ENCODE measurements at places on chromosomes 7 and 10.

DNA sequence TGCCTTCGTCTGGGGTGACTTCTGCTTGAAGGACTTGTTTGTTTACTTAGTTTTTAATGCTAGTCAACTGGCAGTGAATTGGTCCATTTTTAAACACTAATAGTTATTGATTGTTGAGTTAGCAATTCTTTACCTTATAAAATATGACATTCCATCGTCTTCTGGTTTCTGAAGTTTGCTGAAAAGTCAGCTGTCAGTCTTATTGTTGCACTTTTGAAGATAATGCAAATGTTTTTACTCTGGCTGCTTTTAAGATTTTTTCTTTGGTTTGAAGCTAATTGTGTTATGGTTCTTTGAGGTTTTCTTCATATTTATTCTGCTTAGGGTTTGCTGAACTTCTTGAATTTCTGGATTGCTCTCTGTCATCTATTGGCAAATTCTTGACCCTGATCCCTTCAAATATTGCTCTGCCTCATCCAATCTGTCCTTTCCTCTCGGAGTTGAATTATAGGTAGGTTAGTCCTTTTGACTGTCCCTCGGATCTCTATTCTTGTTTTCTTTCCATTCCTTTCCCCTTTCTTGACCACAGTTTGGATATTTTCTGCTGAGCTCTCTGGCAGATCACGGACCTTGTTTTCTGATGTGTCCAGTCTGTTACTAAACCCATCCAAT, 24.2 kb downstream of the MGMT start:
- DNase-seq = no peak

GRCh38 chr10:96833220-96834001, 1.3 kb downstream of the LCOR start:
- peak; percentile 30 for DNase-seq

GRCh38 chr10:58723186-58723585, 210.5 kb downstream of the BICC1 start:
- DNase-seq = no peak

DNA sequence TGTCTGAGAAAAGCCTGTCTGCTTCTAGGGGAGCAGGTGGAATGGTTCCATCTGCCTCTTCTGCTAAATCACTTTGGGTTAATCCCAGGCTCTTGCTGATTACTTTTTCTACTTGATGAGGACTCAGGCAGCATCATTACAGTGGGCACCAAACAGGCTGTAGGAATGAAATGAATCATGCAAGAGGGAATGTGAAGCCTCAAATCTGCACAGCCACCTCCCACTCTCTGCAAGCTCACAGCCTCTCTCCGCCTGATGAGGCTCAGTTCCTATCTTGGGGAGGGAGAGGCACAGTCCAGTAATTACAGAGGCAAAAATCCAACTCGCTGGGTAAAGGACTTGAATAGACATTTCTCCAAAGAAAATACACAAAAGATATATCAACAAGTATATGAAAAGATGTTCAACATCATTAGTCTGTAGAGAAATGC, 34.0 kb downstream of the HSPA12A start:
- no peak for DNase-seq

DNA sequence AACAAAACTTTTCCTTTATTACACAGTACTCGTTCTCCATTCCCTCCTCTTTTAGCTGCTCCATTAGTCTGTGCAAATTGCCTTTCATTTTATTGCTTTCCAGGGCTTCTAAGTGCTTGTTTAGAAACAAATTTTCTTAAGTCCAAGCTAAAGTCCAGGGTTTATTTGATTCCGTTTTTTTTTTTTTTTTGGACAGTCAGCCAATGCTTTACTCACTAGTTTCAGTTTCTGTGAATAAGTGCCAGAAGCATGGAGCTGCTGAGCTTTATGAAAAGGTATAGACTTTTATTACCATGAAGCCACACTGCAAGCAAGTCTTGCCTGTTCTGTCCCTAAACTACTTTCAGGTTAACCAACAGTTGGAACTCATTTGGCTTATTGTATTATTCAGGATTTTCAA, 455.0 kb downstream of the GFRA1 start:
- DNase-seq = no peak

DNA sequence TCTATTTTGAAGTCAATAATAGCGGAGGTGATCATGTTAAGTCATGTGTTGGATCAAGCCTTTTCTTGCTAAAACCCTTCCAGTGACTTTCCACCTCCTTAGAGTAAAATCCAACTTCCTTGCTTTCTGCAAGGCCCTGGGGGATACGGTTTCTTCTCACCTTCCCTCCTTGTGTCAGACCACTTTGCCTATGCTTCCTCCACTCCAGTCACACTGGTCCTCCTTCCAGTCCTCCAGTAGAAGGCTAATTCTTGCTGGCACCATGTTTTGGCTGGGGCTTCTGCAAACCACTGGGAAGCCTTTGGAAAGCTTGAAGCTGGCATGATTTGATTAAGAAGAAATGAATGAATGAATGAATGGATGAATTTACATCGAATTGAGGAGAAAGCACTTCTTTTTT, 169.5 kb downstream of the PLXDC2 start:
- no peak for DNase-seq

- no peak for DNase-seq
Measured at GRCh38 chr7:152173372-152174070, 148.0 kb downstream of the GALNT11 start.

DNA sequence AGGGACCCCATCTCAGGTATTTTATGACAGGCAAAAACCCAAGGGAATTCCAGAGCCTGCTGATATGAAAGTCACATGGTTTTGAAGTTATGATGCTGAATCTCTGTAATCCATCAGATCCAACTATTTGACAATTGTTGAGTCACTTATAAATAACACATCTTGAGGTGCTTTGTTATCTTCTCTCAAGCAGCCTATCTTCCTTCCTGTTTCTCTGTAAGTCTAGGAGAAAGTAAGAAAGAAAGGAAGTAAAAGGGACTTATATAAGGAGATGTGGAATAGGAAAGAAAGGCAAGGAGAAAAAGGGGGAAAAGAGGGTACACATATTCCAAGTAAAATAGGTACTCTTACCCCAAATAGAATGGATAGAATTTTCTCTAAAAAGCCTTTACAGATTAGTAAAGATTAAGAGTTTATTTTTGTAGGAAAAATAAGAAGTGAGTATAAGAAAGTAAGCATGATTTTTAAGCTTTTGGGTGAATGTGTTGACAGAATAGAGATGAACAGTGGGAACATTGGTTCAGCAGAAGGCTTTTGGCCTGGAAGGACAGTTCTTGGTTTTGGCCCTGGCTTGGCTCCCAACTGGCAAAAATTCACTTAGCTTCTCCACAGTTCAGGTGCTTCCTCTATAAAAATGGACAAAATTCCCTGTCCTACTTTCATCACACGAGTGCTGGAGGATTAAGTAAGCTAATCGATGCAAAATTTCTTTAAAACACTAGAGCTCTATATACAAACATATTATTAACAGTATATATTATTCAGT, 39.6 kb upstream of the ANK3 start:
- no peak for DNase-seq

GRCh38 chr7:111827863-111828504, 265.7 kb upstream of the IMMP2L start:
- DNase-seq = no peak

GRCh38 chr10:22156750-22157149, 61.1 kb downstream of the EBLN1 start:
- DNase-seq = no peak

DNA sequence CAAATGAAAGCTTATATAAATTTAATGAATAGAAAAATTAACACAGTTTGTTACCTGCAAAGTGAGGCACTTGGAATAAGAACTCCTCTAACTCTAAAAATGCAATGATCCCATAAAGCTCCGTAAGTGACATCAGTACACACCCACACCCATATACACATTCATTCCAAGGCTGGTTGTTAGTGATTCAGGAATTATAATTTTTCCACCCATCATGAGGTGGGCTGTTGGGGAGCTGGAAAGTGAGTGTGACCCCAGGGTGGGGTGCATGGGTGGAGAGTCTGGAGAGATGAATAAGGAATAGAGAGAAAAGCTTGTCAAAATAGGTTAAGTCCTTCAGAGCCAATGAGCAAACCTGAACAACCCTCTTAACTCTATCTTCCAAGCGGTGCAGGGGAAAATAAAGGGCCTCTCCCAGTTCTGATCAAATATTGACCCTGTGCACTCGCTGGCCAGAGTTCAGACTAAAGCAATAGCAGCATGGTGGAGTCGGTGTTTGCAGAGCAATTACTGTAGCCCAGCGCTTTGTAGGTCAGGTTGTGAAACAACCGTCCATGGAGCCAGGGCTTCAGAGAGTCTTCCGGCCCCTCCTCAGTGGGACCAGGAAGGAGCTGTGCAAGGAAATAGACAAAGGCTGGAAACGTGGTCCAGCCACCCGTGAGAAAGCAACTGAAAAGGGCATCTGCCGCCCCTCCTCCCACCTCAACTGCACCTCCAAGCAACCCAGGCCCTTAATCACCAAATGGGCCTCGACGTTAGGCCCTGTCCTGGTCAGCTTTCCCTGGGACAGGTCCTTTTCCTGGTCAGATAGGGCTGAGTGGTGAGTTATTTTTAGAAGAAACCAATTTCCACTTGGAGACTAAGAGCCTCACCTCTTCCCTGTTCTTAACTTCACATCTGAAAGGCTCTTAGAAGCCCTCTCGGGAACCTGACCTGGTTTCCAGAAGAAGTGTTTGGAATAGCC, 61.2 kb downstream of the SH3PXD2A start:
- no peak for DNase-seq

DNA sequence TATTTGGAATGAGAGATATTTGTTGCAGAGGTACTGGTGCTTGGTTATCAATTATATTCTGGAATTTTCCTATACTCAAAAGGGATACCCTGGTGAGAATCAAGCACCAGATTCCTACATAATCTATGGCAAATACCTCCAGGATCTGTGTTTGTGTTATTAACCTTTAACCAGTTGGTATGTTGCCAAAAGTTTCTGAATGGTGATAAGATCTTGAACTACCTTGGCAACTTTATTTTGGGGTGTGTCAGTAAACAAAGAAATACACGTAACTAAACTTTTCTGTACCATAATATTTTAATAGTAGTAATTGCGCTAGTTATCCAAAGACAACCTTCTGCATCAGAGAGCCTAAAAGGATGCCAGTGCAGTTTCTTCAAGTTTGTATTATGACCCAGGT, 13.4 kb downstream of the SCIN start:
- DNase-seq = no peak

DNA sequence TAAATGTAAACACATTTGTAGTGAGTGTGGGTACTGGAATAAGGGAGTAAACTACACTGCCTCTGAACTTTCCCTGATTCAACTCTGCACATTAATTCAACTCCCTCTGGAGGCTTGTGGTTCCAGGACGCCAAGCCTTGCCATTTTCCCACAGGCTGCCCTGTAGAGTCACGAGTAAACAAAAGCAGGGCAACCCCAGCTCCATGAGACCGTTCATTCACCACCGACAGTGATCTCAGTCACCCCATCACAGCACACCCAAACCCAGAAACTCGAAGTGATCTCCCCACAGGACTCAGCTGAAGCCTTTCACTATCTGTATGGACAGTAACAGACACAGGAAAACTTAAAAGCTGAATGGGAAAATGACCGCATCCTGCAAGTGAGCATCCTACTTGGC, 218.8 kb upstream of the FRMD4A start:
- DNase-seq = no peak

DNA sequence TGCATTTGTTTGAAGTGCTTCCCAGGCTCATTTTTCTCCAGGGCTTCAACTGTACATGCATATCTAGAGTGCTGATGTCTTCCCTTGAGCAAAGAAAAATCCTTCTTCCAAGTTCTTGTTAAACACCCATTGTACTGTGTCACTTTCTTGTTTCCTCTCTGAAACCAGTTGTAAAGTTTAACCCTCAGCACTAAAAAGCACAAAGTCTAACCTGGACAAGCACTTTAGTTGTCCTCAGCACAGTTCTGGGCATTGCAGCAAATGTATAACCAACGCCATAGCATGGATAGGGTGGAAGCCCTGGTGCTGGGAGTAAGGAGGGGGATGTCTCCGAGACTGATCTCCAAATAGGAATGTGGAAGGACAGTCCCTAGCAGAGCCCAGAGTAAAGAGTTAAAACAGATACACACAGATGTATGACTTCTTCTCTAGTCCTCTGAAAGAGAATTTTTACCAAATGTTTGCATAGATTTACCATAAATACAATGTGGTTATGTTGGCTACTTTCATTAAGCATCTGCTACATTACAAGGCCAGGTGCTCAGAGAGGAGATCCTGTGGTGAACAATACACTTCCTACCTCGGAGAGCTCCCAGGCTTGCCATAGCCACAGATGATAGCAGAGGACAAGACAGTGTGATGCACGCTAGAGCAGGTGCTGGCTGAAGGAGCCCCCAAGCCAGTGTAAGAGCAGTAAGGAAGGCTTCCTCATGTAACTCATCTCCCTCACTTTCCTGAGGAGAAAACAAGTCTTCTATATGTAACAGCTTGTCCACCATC, 57.0 kb downstream of the DNAJC12 start:
- DNase-seq = no peak

DNA sequence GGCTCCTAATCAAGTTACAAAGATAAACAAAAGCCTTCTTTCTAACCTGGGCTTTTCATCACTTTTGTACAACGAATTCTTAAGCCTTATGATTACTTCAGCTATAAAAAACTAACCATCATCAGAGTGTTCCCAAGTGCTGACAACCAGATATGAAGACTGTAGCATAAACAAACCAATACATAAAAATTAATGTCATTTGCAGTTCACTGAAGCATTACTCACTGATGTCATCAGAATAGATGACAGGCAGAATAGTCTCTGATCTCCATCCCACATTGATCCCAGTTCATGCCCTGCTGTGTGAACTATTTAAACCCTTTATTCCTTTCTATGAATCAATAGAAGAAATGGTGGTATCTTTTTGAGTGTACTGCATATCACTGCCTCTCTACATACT, 84.4 kb downstream of the DNAJC1 start:
- DNase-seq = no peak

GRCh38 chr7:137272249-137272648, 71.3 kb downstream of the PTN start:
- DNase-seq = no peak

DNA sequence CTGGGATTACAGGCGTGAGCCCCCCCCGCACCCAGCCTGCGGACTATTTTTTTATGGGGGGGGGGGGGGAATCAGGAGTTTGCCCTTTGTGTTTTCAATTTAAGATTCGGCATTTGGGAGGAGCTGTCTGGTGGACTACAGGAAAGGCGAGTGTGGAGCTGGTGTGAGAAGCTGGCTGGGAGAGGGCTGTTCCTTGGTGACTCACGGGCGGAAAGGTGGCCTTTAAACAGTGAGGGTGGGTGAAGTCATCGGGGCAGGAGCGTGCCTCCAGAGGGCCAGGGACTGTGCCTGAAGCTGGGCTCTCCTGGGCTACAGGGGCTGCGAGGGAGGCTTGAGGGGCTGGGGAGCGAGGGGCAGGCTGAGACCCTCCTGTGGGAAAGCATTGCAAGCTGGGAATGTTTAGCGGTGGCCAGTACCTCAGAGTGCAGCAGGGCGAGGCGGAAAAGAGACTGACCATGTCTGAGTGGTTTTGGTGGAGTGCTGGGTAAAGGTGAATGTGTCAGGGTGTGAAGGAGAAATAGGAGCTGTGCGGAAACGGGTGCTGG, 39.7 kb upstream of the ZNF32 start:
- DNase-seq = no peak

GRCh38 chr7:23628370-23628769, 31.2 kb downstream of the CCDC126 start:
- DNase-seq = no peak

Data from activated T-cell treated with anti-CD3 and anti-CD28 coated beads, Interleukin-2, amount 50 U/mL, for 48 hours (primary cell).